ENCODE measurements at places on chromosomes 5 and 9. TPM values are rescaled to one million over a fixed set of nuclear protein-coding genes. Genes with fewer than 3 reads are reported as not detected.
A peak's percentile ranks its signal among the peaks of the same experiment; 100 is the strongest.

DNA sequence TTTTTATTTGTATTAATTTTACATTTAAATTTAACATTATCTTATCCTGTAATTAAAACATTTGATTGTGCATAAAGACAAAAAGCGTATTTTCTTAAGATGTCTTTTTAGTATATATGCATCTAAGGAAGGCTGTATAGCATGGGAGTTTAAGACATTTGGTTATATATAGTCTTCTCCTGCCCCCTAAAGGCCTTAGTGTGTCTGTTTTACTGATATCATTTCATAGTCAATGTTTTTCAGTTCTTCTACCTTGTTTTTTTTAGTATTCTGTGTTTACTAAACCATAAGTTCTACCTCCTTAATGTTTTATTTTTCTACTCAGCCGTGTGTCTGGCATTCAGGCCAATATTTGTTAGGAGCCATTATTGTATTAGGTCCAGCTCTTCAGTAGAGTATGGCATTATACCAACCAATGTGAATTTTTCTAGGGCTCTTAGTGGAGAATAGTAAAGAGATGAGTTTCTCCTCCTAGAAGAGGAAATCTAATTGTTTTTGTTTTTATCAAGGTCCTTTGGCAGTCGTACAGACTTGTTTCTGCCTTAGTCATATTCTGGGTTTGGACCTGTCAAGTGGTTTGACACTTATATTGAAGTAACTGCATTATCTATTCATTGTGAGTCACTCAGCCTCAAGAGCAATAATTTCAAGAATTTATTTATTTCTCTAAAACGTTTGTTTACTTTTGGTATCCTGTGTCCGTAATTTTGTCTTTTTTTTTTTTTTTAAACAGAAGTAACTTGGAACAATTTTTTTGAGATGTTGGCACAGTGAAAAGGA lies 74.8 kb downstream of the SLF1 start:
- peak; percentile 78 for DNase-seq

GRCh38 chr5:151745071-151745705 lies 13.2 kb downstream of the ATOX1 start:
- DNase-seq, result no peak

DNA sequence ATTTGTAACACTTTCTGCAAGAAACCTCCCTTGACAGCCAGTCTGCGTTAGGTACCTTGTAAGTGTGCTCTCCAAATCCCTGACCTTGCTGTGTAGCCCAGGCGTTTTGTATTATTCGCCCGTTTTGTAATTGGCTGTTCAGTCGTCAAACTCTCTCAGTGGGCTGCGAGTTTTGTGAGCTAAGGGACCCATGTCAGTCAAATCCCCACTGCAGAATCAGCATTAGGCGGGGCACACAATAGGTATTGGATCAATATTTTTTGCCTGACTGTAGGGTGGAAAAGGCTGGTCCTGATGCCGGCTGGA lies 665 bp downstream of the DNAJC18 start:
- DNase-seq, result no peak

- no peak for DNase-seq
Measured at GRCh38 chr5:107564931-107565372, 105.8 kb downstream of the EFNA5 start.

DNA sequence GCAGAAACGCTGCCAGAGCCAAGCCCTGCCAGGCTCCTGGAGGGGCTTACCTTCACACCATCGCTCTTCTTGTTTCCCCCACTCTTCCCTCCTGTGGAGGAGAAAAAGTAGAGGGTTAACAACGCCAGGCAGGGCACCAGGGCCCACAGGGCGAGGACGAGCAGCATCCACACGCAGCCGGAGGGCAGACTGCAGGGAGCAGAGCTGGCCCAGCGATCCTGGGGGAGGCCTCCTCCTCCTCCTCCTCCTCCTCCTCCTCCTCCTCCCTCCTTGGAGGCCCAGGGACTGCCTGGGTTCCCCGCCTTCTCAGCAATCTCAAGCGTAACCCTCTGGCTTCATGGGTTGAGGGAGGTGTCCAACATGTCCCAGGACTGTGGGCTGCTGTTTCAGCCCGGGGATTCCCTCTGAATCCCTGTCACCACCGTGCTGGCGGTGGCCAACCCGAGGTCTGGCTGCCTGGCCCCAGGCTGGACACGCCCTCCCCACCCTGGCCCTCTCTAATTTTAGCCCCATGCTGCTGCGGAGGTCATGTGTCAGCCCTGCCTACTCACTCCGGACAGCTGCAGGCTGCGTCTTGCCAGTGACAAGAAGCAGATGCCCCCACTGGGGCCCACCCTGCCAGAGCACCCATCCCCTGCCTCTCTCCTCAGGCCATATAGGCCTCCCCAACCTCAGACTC lies 44.3 kb downstream of the CAMK2A start:
- DNase-seq, result peak; percentile 83

DNA sequence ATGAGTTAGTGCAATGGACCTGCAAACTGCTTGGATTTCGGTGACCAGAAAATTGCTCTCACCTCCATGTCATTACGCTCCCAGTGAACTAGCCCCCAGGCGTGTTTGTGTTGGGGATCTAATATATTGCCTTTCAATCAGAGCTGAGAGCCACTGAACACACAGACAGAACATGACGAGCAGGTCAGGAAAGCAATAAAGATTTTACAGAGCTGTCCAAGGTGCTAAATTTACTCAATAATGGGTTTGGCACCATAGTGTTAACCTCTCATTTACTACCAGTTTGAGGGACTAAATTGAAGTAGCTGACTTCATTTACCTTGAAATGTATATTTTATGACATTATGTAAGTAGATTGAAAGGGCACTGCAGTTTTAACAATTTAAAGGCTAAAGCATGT lies 383.0 kb downstream of the EBF1 start:
- no peak for DNase-seq

GRCh38 chr9:128078504-128079434 lies 10.7 kb downstream of the SLC25A25 start:
- peak; percentile 61 for DNase-seq

DNA sequence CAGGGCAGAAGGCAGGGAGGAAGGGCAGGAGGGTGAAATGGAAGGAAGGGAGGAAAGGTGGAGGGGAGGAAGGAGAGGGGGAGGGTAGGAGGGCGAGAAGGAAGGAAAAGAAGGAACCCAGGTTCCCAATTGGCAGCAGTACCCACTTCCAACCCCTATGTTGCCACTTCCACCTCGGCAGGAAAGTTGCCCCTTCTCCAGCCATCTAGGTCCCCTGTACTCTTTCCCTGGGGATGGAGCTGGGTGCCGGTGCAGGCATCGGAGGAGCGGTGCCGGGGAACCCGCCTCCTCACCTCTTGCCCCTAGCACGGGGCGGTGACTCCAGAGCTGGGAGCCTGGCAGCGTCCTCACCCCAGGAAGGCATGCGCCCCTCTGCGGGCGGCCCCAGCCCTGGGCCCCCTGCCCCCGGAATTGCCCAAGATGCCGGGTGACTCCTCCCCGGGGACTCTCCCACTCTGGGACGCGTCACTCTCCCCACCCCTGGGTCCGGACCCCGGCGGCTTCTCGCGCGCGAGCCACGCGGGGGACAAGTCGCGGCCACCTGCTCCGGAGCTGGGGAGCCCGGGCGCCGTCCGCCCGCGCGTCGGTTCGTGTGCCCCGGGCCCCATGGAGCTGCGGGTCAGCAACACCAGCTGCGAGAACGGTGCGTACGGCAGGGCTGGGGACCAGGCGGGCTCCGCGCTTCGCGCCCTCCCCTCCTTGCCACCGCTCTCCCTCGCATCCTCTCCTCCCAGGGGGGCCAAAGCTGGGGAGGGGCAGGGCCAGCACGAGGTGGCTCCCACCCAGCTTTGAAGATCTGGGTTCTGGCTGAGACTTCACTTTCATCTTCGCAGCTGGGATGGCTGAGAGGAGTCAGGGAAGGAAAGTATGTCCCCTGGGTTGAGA lies at the start of gene NIPAL4:
Gene NIPAL4, plus strand, starts transcription at position 499 of the 885 bp plus-strand sequence. Its CDS starts 108 bp downstream, at position 607.
- DNase-seq, result no peak

DNA sequence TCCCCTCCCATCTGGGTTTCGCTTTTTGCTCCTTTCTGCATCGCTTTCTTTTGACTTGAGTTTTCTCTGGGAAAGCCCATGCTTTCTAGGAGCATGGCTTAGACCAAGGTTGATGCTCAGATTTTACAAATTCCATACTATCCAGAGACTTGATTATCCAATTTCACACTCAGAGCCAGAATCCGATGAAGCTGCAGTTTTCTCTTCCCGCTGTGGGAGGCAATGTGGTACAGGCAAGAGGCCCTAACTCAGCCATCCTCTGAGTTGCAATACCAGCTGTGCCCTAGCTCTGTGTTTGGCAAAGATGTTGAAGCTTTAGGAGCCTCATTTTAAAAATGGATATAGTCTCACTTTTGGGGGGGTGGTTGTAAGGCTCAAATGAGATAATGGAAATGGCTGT lies 85.1 kb downstream of the BRINP1 start:
- DNase-seq, result peak; percentile 56

- no peak for DNase-seq
Measured at GRCh38 chr5:53614376-53614885, 54.0 kb downstream of the NDUFS4 start.

DNA sequence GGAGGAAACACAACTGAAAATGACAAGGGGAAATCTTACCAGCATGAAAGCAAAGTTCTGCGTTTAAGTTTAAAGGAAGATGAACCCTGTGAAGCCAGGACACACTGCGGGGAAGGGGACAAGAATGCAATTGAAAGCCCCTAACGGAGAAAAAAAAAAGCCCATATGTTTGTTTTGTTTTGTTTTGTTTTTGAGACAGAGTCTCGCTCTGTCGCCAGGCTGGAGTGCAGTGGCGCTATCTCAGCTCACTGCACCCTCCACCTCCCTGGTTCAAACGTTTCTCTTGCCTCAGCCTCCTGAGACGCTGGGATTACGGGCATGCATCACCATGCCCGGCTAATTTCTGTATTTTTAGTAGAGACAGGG lies 2.9 kb downstream of the STK10 start:
- DNase-seq, result no peak

GRCh38 chr9:14147738-14148137 lies 166.2 kb downstream of the NFIB start:
- no peak for DNase-seq

- DNase-seq, result no peak
Measured at GRCh38 chr5:133377736-133378135, 234.6 kb downstream of the FSTL4 start.

GRCh38 chr5:178357121-178357521 lies 124.5 kb upstream of the PHYKPL start:
- no peak for DNase-seq

DNA sequence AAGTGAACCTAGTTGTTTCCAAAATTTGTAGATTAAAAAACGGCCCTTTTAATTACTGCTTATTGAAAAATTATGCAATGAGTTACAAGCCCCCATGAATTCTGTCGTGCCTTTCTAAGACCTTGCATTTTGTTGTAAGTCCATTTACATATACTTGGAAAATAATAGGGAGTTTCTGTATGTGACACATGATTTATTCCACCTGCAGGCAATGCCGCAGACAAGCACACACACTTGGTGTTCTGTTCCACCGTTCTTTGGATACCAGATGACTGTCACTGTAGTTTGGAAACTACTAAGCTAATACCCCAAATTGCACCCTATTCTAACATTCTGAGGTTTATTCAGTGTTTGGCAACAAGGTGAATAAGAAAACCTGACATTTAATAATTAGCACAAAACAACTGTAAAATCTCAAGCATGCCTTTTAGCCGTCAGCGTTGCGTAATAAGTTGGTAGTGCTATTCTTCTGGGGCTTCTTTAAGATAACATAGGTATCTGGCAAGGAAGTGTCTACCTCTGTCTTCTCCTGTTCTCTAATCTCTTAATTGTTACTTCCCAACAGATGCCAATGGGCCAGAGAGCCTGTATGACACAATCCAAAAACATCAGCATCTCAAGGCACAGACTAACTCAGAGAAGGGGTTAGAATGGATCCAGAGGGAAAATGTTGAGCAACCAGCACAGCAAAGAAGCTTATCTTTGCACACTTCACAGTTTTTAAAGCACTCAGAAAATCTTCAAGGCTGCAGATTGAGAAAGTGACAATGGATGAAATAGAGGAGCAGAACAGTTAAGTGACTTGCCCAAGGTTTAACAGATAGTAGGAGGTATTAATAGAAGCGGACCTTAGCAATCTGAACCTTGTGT lies 48.2 kb upstream of the DPYSL3 start:
- DNase-seq, result no peak

DNA sequence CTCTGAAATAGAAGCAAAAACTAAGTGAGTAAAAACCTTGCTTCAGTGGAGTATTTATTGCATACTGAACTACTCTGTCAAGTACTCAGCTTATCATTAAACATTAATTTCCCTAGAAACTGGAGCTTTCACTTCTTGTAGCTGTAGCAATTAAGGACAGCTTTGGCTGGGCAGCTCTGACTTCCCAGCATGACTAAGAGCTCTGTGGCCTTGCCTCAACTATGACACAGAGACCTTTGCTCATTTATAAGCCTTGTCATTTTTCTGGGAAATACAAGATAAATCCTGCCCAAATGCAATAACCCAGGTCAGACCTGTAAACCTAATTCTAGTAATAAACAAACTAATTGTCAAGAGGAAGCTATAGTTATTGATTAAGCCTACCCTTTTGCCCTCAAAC lies 65.4 kb upstream of the STK32A start:
- DNase-seq, result no peak

GRCh38 chr5:94621763-94622162 lies 3.3 kb downstream of the SLF1 start:
- no peak for DNase-seq

DNA sequence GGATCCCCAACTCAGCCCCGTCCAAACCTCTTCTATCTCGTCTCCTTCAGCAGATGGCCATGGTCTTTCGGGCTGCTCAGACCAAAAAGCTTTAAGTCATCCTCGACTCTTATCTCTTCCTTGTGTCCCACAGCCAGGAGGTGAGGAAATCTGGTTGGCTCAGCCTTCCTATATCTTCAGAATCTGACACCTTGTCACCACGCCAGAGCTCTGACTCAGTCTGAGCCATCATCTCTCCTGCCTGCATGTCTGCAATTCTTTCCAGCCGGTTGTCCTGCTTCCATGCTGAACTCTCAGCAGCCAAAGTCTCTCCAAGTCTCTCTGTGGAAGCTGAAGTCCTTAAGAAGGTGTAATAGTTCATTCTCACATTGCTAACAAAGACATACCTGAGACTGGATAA lies 419.3 kb upstream of the ADAMTS16 start:
- DNase-seq, result no peak

- peak; percentile 80 for DNase-seq
Measured at GRCh38 chr5:173228107-173228506, 6.9 kb downstream of the NKX2-5 start.

DNA sequence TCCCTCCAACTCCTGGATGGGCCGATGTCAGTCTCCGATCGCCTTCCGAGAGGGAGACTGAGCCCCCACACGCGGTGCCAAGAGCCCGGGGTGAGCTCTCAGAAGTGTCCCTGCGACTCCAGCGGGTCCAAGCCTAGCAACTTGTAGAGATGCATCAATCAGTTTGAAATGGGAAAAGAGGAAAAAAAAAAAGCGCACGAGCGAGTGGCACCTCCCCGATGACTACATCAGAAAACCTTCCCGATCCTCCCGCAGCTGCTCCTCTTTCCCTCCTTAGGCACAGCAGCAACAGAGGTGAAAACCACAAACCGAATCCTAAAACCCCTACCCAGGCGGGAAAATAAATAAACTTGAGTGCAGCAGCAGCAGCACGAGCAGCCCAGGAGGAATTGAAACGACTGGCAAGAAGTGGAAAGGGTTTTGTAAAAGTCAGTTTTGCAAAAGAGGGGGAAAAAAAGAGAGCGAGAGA lies 1.0 kb upstream of the EFNA5 start:
- no peak for DNase-seq

- no peak for DNase-seq
Measured at GRCh38 chr9:90847971-90848370, 46.4 kb downstream of the SYK start.

Gene DIPK1B
- 18.3 TPM for total RNA-seq

Gene CATSPER3
- total RNA-seq, result not detected

Gene INSL6
- total RNA-seq, result not detected

Gene SHISAL2B
- total RNA-seq, result not detected

Gene DNAI1
- not detected for total RNA-seq

All from tongue (tissue), 3 donors.